ENCODE measurements at places on chromosomes 4 and X.

GRCh38 chr4:155604718-155605626 is 61.7 kb upstream of the GUCY1A1 start:
- DNase-seq, result no peak

DNA sequence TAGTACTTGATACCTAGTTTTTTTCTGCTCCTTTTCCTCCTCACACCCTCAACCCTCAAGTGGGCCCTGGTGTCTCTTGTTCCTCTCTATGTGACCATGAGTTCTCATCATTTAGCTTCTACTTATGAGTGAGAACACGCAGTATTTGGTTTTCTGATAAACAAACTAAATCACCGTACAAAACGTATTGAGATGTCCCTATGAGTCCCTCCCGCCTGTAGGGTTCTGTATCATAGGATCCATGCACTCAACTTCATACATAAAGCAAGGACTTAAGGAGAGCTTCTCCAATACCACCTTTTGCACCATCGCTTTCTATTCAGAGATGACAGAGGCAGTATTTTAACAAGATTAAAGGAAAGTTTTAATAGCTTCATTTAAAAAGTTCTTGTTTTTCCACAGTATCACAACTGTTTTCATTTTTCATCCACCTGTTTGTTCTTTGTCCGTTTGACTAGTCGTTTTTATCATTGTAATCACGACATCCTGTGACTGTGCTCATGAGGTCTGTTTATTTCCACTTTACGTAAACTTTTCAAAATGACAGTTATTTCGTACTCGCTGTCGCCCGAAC is 457 bp upstream of the RAB9A start:
- no peak for DNase-seq

DNA sequence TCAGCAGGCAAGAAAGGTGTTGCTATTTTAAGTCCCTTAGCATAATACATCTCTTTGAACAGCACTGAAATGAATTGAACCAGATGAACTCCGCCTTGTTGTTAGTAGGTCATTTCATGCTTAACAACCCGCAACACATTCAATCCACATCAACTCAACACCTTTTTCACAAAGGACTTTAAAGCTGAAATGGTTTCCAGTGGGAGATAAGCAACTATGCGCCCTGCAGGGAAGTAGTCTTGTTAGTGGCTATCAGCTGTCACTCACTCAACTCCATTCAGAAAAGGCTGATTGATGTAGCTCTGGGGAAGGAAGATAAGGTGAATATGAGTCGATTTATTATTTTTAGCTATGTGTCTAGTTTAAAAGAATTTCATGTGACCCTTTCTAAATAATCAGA is 46.0 kb downstream of the ATP8A1 start:
- no peak for DNase-seq

DNA sequence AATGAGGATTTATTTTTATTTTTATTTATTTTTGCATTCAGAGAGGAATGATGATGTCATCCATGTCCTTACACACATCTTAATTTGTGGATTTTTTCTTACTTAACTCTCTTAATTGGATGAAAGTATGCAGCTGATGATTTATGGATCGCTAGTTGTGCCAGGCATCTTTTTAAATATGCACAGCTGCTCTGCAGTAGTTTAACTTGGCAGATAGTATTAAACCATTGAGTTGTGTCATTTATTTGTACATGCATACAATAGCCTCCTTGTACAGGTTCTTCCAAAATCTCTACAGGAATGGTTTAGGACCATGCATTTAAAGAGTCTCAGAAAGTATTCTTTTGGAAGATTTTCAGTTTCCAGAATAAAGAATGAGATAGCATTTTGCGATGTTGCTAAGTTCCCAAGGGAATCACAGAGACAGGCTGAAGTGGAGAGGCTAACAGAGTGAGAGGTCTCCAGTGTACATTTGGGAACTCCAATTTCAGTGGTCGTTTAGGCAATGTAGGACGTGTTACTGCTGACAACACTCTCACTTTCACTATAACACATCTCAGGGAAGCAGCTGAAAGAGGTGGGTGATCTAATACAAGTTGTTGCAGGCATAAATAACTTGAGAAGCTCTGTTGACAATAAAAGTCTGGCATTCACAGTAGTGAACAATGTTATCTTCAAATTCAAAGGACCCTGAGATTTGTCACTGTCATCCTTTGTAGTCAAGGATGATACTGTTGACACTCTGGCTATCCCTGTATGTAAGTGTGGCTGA is 49.9 kb upstream of the SCRG1 start:
- DNase-seq, result peak; percentile 34

GRCh38 chr4:150656891-150657290 is 74.9 kb downstream of the MAB21L2 start:
- no peak for DNase-seq
